CD8-positive, alpha-beta T cell (primary cell): ENCODE measurements at places on chromosomes 2 and 18.

GRCh38 chr2:100240386-100240785, 81.9 kb downstream of the LONRF2 start:
- DNase-seq, result no peak

DNA sequence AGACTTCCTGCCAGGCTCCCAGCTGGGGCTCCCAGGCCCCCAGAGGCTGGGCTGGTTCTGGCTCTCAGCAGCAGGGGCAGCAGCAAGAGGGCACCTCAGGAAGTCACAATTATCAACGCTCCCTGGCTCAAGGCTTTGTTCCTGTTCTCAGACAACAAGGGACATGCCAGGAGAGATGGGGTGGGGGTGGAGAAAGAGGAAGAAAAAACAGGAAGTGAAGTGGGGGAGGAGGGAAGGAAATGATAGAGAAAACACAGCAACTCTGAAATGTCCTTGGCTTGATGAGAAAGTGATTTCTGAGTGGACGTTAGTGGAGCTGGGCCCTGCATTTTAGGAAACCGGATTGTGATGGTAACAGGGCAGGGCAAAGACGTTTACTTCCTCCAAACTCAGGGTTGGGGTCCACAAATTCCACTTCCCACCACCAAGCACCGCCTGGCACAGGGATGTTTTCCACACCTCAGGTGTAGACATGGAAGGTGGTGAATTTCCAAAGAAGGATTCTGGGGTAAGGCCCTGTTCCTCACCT, 40.4 kb downstream of the CYRIA start:
- no peak for DNase-seq

DNA sequence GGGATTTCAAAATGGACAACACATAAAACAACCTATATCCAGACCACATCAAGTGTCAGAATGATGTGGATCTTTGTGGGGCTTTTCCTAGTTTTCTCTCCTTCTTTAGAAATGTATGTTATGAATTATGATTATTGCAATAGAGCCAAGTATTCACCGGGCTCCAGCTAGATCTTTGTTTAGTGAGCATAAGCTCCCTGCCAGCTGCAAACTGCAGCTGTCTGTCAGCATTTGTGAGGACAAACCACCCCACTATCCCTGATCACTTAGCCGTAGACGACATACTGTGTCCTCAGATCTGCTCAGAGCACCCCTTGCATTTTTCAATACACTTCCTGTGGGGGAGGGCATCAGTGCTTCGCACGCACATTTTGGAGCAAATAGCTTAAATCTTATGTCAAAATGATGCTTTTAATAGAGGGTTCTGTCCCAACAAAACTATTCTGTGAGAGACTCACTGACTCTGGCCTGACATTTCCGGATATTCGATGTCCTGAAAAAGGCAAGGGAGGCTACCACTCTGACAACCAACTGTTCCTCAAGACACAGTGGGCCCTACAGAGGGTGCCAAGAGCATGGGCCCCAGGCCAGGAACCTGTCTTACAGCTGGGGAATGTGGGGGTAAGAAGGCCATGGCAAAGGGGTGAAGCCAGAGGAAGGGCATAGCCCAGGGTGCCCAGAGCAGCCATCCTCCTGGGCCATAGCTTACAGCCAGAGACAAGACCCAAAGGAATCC, 346.0 kb downstream of the ARHGAP15 start:
- DNase-seq, result no peak

GRCh38 chr2:119766944-119767343, 7.2 kb downstream of the PTPN4 start:
- DNase-seq, result no peak

DNA sequence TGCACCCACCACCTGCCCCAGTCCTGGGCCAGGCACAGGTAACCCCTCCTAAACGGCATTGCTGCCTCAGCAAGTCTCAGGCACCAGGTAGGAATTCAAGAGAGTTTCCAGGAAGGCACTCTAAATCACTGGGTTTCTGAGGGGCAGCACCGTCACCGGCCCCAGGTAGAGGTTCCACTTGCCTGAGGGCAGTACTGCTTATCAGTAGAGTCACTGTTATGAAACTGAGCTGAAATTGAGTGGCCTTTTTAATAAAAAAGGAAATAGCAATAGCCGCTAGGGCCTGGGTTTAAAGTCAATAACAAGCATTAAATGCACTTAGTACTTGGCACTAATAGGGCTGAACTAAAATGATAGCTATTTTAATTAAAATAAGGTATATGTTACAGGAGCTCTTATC, 653.7 kb downstream of the METTL4 start:
- DNase-seq, result no peak

DNA sequence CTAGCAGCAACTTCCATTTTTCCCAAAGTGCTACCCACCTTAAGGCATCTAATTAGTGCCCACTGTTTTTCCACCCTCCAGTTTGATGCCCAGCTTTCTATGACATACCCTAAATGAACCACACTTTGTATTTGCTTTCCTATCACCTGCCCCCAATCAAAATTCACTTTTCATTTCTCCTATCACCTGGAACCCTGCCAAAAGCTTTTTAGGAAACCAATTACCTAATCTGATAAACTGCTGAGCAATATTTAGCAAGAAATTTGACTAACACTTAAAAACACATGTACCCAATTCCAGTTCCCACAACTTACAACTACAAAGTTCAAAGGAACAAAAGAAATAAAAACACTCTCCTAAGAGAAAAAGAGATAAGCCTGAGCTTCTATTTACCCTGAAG, 71.7 kb downstream of the IKZF2 start:
- DNase-seq, result no peak

DNA sequence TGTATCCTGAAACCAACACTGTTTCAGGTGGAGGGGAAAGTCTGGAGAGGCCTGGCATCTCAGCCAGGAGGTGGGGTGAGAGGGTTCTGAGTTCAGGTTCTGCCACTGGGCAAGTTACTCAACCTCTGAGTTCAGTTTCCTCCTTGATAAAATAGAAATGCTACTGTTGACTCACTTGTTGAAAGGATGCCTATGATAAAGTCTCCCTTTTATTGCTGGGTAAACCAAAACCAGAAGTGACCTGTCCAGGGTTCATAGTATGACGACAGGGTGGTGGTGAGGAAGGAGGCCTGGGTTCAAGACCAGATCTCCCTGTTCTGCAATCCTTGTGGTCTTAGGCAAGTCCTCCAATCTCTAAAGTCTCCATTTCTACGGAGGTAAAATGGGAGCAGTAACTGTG, 232.7 kb downstream of the PRKCE start:
- DNase-seq, result no peak

DNA sequence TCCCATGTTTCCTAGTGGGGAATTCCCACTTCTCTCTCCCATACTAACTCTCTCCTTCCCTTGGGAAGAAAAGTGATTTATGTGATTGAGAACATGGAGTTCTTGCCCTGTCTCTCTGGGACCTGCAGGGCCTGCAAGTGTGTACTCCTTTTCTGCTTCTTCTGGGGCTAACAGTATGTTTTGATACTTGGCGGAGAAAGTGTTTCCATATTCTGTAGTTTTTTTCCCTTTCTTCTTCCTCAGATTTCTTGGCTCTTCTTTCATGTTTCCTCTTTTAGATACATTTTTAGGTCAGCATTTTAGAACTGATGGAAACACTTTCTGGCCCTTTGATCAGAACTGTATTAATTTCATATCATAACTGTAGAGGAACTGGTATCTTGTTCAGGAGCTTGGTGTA, 352.2 kb downstream of the DLGAP1 start:
- no peak for DNase-seq

GRCh38 chr2:164542581-164543021, 78.7 kb downstream of the GRB14 start:
- no peak for DNase-seq

GRCh38 chr2:85785871-85786270, 32.1 kb downstream of the ATOH8 start:
- no peak for DNase-seq

- no peak for DNase-seq
Observed at GRCh38 chr2:96876269-96877041, 6.6 kb upstream of the SEMA4C start.

DNA sequence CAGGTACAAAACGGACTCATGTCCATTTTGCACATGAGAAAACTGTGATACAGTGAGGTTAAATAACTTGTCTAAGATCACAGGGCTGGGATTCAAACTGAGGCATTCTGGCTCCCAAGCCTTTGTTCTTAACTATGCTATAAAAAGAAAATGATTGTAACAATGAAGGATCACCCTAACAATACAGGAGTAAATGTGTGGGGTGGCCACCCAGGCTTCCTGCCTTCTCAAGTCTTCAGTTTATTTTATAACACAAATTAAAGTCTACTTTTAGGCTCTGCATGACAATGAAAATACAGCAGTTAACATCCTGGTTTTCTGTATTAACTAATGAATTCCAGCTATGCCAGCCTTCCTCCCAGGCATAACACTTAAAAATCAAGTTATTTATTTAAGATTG, 7.6 kb downstream of the WDFY1 start:
- DNase-seq, result no peak

DNA sequence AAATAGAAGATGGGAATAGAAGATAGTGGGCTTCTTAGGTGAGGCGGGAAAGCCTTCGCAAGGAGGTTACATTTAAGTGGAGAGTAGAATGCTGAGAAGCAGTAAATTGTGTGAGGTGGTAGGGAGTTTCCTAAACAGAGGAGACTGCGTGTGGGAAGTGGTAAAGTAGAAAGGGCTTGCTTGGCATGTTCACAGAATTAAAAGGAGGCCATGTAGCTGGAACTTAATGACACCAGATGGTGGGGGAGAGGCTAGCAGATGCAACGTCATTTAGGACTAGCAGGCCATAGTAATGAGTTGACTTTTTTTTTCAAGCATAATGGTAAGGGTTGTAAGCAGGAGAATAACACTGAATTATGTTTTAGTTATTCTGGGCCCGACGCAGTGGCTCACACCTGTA, 13.0 kb upstream of the RTN4 start:
- no peak for DNase-seq

- DNase-seq, result no peak
Observed at GRCh38 chr2:198044777-198045176, 240.4 kb downstream of the PLCL1 start.

- DNase-seq, result no peak
Observed at GRCh38 chr2:47088371-47089082, 66.6 kb downstream of the STPG4 start.

GRCh38 chr2:47654790-47655562, 128.0 kb upstream of the MSH6 start:
- no peak for DNase-seq

DNA sequence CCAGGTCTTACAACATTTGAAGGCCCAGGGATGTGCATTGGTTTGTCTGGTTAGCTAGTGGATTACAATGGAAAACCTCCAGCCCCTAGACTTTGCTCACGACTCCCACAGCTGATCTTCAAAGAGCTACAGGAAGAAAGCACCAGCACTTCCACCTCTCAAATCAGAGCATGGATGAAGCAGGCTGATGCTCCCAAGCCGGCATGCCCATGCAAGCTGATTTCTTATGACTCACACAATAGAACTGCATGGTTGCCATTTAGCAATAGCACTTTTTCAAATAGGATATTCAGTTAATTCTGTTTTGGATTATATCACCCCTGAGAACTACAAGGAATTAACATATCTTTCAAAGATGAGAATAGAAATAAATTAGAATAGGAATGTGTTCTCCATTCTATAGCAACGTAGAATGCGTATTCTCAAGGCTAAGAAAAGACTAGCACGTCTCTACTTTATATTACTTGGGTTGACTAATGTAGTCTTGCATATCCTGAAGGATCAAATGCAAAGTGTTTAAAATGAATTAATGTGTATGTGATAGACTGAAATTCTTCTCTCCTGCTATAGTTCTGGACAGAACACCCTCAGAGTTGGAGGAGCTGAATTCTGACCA, 292.4 kb downstream of the TRIB2 start:
- no peak for DNase-seq

- no peak for DNase-seq
Observed at GRCh38 chr2:183057333-183057985, 19.2 kb upstream of the NCKAP1 start.

GRCh38 chr2:58137221-58137620, 90.6 kb downstream of the VRK2 start:
- no peak for DNase-seq

DNA sequence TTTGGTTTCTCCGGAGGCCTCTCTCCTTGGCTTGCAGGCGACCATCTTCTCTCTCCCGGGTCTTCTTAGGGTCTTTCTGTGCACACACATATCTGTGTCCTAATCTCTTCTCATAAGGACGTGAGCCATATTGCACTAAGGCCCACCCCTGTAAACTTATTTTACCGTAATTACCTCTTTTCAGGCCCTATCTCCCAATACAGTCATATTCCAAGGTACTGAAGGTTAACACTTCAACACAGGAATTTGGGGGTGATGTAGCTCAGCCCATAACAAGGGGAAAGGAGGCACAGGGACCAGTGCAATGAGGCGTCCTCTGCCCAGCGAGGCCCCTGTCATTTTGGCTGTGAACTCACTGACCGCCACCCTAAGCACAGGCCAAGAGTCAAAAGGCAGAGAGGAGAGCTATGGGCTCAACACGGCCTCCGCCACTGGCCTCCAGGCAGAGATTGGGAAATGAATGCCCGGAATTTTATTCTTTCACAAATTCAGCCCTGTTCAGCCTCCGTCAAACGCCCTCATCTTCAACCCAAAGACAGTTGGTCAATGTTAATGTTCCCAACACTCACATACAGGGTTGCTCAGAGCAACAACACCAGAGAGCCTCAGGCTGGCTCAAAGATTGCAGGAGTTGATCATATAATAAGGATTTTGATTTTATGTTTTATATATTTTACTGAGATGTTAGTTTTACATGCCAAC, 15.9 kb upstream of the NMUR1 start:
- DNase-seq, result no peak
